NCI-H187 treated with DMSO at 0.1 percent for 48 hours (cell line): ENCODE measurements at places on chromosomes 1 and 21.

GRCh38 chr1:25477448-25478034, 46.8 kb downstream of the MACO1 start:
- no peak for DNase-seq

DNA sequence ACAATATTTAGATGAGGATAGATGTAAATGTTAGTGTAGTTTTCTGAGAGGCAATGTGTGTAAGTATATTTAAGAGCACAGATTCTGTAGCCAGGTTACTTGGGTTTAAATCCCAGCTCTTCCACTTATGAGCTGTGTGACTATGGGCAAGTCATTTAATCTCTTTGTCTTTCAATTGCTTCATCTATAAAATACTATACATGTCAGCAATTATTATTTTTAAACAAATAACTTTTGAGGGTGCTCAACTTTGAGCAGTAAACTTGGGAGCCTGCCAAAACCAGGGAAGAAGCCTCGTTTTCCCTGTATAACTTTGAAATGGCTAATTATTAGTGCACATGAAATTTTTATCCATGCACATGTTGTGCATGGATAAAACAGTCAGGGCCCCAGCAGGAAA, 222.8 kb downstream of the FOXD2 start:
- DNase-seq: no peak

DNA sequence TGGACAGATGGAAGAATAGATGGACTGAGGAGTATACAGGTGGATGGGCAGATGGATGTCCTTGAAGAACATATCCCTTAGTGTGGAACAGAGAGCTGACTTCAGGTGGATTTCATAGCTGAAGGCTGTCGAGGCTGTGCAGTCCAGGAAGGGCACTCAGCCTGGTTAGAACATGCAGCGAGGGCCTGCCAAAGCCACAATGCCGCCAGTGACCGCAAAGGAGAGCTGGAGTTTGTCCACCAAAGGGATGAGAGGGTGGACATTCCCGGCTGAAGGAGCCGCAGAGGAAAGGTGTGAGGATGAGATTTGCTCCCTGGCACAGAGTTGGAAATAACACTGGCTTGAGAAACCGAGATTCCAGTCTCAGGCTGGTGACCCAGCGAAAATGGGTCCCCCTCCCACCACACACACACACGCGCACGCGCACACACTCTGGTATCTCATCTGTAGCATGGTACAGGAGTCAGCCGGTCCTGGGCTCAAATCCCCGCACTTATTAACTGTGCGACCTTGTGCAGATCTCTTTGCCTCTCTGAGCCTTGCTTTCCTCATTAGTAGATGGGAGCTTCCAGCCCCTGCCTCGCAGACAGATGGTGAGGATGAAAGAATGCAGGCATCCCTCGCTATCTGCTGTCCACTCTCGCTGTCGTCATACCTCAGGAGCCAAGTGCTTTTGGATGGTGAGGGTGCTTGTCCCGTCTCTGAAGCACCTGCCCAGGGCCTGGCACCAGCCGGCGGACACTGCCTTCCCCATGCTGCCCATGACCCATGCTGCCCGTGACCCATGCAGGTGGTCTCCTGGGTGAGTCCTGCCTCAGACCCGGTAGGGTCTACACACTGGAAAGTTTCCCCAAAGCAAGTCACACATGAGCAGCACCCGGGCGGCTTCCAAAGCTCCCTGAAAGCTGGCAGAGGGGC, 26.8 kb upstream of the EFHD2 start:
- DNase-seq: no peak

- no peak for DNase-seq
These were observed 20.1 kb upstream of the CDCP2 start for GRCh38 chr1:54172614-54173599.

DNA sequence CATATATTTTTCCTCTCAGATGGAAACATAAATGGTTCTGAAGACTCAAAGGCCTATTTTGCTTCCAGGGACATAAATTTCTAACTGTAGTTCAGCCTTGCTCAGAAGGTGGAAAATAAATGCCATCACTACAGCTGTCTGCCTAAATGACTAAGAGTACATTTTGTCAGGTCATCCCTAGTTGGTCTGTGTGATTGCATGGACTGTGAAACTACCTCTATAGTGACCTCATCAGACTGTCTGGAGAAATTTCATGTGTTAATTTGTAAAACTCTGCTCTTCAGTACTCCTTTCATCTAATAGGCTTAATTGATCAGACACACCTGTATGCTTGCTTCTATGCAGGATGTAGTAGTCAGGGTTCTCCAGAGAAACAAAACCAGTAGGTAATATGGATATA, 886.9 kb downstream of the AMY1C start:
- no peak for DNase-seq

DNA sequence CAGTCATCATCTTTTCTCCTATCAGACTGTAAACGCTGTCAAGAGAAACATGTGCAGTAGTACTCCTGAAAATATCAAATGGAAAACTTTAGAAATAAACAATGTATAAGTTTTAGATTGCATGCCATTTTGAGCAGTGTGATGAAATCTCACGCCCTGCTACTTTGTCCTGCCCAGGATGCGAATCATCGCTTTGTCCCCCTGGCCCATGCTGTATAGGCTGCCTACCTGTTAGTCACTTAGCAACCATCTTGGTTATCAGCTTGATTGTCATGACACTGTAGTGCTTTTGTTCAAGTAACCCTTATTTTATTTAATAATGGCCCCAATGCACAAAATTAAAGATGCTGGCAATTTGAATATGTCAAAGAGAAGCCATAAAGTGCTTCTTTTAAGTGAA, 363.0 kb downstream of the ZP4 start:
- DNase-seq: no peak

- DNase-seq: no peak
These were observed 70.4 kb downstream of the VAV3 start for GRCh38 chr1:107894605-107895004.

GRCh38 chr1:236156512-236157208, 14.3 kb downstream of the GPR137B start:
- no peak for DNase-seq

DNA sequence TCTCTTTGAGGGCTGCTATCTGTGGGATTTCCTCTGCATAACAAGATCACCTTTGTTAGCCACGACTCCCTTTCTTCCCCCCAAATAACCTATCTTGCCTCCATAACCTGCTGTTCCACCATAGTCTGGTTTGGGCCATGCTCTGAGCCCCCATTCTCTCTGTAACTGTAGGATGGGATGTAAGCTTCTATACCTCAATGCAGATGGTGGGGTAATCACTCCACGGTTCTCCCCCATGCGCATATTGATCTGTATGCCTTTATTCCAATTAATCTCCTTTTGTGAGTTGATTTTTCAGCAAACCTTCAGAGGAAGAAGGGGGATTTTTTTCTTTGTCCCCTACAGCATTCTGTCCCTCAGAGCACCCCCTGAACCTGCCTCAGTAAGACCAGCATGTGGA, 170.1 kb upstream of the IRF2BP2 start:
- no peak for DNase-seq

DNA sequence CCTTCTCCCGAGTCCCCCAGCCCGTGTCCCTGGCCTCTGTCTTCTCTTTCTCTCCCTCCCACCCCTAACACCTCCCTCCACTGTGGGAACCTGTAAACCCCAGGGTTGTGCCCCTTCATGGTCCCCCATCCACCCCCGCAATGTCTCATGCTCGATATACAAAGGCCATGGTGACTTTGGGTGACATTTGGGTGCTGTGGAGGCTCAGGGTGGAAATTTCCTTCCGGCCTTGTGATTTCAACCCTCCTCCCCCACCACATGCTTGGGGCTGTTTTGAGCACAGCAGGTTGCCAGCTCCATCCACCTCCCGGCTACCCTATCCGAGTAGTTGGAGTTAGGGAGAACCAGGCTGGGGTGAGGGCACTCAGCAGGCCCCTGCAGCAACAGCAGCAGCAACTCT, 25.7 kb upstream of the VPS13D start:
- DNase-seq: no peak

DNA sequence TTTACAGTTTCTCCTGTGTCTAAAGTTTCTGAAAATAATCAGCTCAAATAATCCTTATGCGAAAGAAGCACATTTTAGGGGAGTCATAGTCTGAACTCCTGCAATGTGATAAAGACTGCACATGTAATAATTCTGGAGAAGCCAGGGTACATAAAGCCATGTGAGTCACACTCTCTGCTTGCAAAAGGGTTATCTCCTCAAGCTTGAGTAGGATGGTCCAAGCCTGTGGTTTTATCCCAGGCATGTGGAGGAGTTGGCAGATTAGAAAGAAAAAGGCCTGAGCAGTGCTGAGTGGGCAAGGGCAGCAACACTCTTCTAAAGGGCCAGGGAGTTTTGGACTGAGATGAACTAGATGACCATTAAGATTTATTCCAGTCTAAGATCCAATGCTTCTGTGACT, 220.4 kb downstream of the RHOU start:
- DNase-seq: no peak

DNA sequence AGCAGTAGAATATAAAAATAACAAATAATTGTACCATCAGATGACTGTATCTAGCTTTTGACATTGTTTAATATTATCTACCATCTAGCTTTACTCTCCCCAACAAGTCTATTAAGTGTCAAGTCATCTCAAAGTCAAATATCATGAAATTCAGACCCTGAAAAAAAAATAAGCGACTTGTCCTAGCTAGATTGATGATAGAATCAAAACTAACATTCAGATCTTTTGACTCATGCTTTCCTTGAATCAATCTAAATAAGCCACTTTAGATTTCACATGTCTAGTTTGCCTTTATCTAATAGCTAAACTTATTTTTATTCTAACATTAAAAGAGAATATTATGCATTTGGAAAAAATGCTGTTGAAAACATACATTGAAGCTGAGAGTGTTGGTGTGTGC, 35.4 kb downstream of the CRB1 start:
- no peak for DNase-seq

DNA sequence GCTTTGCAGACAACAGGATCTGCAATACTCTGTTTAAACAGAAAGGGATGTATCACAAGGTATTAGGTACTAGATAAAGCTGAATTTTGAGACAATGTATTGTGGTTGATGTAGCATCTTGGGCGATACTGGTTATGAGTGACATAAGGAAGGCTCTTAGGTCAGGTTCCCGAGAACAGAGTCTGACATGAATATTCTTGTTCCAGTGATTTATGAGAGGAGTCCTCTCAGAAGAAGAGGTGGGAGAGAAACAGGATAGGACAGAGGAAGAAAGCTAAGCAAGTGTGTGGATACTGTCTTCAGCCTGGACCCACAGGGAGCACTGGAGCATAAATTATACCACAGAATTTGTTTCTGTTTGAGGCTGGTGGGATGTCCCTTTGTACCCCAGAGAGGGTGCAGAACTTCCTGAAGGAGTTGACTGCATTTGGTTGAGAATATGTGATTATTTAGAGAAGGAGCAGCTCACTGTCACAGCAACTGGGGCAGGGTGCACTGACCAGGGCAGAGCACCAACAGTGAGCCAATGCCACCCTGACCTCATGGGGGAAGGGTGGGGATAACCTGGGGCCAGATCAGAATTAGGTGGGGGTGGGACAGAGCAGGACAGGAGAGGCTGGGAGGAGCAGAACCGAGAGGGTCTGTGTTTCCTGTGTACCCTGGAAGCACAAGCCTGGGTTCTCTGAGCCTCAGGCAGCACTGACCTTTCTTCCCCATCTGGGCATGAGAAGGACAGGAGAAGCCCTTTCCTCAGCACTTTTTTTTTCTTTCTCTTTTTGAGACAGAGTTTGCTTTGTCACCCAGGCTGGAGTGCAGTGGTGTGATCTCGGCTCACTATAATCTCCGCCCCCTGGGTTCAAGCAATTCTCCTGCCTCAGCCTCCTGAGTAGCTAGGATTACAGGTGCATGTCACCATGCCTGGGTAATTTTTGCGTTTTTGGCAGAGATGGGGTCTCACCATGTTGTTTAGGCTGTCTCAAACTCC, 36.3 kb upstream of the SLC6A9 start:
- no peak for DNase-seq

DNA sequence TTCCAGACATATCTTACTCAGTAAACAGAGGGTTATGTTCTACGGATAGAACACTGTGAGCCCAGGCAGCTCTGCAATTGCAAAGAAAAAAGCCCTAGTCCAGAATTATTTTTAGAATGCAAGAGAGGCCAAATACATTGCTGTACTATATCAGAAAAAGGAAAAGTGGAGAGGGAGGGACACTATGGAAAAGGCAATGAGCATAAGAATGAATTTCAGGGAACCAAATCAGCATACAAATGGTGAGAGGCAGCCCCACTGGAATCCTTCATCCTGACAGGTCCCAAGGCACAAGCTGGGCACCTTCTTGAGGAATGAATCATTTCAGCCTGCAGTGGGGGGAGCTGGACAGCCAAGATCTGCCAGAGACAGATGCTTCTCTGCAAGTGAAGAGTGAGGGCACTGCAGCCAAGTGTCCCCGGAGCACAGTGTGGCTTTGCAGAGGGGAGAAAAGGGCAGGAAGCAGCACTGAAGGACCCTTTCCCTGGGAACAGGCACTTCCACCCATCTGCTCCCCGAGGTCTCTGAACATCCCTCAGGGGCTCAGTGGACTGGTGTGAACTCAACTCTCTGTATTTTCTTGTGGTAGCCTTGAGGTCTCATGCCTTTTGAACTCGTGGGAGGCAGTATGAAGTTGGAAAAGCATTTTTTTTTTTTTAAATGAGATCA, 115.6 kb downstream of the XCL2 start:
- no peak for DNase-seq

GRCh38 chr1:81305997-81306452, 494.7 kb upstream of the ADGRL2 start:
- DNase-seq: no peak

- DNase-seq: no peak
These were observed 4.5 kb downstream of the SYTL1 start for GRCh38 chr1:27346357-27346756.

DNA sequence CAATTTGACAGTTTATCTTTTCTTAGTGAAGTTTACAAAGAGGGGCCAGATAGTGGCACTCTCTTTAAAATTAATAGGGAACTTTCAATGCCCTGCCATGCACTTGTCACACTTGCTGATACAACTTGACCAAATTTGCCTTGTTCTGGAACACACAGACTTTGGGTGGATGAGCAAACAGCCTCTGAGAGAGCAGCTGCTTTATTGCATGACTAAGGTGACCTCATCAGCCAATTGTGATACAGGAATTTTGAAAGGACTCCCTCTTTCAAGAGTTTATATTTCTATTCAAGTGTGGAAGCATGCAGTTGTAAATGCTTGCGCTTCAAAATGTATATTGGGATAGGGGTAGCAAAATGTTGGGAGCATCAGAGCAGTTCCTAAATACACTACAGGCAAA, 2.1 kb upstream of the RGS1 start:
- DNase-seq: no peak

- no peak for DNase-seq
These were observed 25.7 kb downstream of the SLC37A1 start for GRCh38 chr21:42539342-42539741.

- no peak for DNase-seq
These were observed 11.5 kb upstream of the SLC2A1 start for GRCh38 chr1:42970143-42970542.
